ENCODE measurements at places on chromosomes 7 and 10.

DNA sequence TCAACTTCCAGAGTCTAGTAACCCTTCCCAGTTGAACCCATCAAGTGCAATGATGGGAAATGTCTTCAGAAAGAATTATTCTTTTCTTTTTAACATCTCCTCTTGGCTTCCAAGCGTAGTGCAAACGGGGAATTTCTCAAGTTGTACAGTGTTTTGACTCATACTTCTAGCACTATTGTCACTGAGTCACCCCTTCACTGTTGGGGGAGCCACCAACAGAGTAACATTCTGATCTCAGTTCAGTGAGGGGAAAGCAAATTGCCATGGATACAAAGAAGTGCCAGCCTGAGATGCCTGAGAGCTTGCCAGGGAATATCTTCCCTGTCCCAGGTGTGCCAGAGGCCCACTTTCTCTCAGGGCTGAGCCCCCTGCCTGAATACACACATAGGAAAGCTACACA lies 31.0 kb downstream of the CYP3A5 start:
- no peak for DNase-seq

DNA sequence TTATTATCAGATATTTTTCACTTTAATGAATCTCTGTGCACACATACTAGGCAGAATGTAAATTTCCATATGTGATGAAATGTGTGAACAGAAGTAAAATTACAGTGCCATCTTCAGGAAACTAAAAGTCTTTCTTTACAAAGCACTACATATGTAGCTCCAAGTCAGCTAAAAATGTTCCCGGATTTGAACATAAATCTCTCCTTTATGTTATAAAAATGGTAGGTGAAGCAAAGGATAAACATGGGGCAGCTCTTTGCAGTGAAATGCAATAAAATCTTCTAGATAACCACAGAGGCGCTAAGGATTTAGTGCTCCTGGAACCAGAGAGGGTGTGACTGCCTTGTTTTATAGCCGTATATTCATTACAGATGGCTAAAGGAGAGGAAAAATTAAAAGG lies 104.9 kb upstream of the C7orf33 start:
- DNase-seq, result no peak

GRCh38 chr10:112689327-112690072 lies 242.5 kb downstream of the VTI1A start:
- no peak for DNase-seq

- DNase-seq, result peak; percentile 8
These were observed 41.5 kb upstream of the SLC39A12 start for GRCh38 chr10:17910125-17910789.

- peak; percentile 57 for DNase-seq
These were observed 47.3 kb downstream of the LRRN3 start for GRCh38 chr7:111138193-111138569.

DNA sequence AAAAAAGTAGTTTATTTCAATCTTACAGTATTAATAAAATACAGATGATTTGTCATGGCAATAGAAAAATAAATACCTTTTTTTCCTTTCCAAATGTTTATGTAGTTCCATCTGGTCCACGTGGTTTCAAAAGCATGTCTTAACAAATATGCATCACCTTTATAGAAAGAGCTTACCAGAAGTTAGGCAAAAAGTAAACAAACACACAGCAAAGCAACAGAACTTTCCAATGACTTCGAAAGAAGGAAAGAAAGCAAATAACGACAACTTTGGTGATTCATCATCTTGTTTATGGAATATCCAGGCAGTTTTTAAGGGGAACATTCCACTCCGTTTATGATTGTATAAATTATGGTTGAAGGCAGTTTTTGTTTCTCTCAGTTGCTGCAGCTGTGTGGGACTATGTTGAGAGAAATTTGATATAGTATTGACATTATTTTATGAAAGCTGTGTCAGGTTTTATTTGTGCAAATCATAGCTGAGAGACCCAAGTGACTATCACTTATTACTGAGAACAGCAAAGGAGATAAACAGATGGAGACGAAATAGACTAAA lies 203.1 kb downstream of the CDC14C start:
- DNase-seq, result no peak

DNA sequence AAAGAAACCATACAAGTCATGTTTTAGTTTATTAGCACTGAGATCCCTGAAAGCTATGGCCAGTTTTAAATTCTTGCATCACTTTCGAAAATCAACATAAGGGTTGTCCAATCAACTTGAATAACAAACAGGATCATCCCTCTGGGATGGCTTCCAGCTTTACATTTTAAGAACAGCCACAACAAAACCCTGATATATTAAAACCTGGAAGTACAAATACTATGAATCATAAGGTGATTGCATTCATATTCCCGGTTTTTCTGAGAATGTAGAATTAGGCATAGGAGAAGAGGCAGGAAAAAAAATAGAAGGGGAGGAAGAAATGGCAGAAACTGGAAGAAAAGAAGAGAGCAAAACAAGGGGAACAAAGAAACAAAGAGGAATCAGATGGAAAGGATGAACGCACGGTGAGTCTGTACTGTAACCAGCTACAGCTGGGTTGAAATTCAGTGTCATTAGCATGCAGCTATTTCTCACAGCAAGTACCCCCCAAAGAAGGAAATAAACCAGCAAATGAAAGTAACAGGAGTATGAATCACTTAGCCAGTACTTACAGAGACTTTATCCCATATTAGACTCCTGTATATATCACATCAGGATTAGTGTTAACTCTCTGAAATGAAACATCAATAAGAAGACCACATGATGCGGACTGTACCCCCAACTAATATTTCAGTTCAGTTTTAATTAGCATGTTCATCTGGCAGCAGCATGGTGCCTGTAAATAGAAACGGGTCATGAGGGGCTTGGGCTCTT lies 301.3 kb downstream of the RNLS start:
- DNase-seq, result no peak

- no peak for DNase-seq
These were observed 70.0 kb downstream of the PRKG1 start for GRCh38 chr10:51144161-51144781.

DNA sequence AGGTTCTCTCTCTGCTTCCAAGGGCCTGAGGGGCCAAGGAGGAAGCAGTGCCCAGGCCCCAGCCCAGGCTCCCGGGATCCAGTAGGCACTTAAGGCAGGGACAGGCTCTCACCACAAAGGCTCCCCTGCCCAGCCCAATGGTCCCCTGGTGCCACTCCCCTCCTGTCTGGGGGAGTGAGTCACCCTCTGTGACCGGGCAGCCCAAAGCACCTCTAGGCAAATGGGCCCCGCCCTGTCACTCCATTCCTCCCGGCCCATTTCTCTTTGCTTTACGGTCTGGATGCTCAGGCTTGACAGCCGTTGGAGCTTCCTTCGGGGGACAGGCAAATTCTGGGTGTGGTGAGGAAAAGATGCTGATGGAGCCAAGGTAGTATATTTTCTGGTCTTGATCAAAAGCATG lies at the start of gene CALHM3:
Gene CALHM3 (minus strand): TSS at position 106 of the 400 bp plus-strand sequence. CDS start 208 bp downstream, outside the sequence.
- DNase-seq, result no peak

DNA sequence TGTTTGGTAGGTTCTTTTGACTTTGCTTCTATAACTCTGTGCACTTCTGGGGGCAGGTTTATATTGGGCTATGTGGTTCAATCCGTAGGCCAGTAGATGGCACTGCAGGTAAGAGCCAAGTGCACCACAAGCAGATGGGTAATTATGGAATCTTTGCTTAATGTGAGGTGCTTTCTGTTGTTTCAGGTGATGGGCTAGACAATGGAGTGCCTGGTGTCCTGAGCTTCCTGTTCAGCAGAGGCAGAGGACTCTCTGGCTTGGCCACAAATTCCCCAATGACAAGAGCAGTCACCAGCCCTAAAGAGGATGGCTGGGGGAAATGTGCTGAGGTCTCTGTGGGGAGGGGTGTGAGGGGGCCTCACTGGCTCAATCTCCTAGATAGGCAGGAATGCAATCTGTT lies 455.0 kb downstream of the CCSER2 start:
- no peak for DNase-seq

DNA sequence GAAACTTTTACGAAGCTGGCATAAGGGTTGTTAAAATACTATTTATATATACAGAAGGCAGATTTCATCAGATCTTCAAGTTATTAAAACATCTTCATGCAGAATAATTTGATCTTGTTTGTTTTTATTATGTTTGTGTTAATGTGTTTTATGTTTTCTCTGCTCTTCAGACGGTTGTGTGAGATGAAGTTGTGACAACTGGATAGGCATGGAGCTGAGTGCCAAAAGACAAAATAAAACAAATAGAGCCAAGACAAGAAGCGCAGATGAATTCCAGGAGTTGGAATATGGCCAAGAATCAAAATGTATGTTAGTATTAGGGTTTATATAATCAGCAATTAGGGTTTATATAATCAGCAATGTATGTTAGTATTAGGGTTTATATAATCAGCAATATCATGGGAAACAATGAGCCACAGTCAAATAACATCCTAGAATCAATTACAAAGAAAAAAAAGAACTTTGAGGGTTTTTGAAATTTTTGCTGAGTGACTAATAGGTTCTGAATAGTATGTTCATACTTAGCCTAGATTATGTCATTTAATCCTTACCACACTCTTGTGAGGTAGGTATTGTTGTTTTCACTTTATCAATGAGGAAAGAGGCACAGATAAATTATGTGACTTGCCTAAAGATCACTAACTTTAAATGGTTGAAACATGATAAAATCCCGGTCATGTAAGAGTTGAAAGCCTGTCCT lies 488.0 kb upstream of the STEAP1 start:
- no peak for DNase-seq

- no peak for DNase-seq
These were observed 522.0 kb upstream of the LRRN3 start for GRCh38 chr7:110568932-110569331.

DNA sequence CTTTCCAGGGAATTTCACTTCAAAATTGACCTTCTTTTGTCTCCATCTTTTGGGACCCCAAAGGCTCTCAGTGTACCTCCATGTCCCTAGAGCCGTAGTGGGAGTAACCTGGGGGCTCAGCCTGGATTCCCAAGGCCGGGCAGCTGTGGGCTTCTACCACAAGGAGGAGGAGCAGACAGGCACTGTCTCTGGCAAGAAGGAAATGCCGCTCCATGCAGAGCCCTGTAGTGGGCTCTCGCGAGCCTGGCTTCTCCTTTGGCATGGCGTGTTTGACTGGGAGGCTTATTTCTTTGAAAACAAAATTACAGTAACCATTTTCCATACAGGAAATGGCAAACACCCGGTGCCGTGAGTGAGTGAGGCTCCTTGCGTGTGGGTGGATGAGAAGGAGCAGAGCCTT lies 76.8 kb upstream of the FAM180A start:
- DNase-seq, result no peak

GRCh38 chr10:852386-852785 lies 79.1 kb downstream of the LARP4B start:
- no peak for DNase-seq

DNA sequence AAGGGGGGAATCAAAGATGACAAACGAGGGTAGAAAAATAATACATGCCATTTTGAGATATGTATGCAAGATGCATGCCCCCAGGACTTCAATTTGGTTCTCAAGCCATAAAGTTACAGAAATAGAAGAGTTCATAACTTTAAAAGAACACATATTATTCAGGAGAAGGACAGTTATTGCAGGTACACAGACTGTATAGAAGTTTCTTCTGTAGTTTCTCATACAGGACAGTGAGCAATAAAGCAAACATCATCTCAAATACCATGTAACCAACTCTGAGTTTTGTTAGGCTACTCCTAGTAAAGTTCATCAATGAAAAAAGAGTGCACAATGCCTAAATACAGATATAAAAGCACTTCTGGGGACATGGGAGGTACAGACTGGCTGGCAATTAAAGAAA lies 226.6 kb downstream of the RELN start:
- no peak for DNase-seq

DNA sequence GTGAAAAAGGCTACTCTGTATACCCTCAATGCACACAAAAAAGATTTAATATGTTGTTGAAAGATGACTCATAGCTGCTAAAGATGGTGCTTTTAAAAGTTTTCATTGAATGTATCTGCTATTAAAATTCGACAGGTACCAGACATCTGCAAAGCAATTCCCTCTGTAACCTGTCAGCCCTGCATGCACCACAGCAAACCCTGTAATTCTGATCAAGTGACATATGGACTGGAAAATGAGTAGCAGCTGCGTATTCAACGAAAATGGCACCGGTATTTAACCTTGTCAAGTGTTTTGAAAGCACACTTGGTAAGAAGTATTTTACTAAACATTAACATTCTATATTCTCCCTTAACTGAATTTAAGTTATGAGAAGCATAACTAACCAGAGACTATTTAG lies 58.2 kb upstream of the PTPRN2 start:
- no peak for DNase-seq

DNA sequence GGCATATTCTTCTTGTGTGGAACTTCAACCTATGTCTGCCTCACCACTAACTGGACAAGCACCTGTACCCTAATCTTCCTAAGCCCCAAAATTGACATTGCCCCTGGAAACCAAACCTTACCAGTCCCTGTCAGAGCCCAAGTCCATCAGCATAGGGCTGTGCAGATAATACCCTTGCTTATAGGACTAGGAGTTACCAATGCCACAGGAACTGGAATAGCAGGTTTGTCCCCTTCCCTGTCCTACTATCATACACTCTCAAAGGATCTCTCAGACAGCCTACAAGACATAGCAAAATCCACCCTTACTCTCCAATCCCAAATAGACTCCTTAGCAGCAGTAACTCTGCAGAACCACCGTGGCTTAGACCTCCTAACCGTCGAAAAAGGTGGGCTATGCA lies 19.8 kb downstream of the ZNF107 start:
- DNase-seq, result no peak

DNA sequence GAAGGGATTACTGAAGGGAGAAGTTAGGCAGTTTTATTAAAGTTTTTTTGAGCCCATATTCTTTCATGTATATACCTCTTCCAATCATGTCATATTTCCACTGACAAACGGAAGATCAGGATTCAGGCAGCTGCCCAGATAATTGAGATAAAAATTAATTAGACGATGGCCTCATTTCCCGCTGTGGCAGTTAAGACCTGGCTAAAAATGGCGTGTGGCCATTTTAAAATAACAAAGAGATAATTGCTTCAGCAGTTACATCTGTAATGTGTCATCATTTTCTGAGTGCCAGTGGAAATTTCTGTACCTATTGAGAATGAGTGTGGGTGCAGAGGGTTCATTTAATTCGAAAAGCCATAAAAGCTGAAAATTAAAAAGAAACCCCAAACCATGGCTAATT lies 215.1 kb downstream of the STK31 start:
- no peak for DNase-seq

DNA sequence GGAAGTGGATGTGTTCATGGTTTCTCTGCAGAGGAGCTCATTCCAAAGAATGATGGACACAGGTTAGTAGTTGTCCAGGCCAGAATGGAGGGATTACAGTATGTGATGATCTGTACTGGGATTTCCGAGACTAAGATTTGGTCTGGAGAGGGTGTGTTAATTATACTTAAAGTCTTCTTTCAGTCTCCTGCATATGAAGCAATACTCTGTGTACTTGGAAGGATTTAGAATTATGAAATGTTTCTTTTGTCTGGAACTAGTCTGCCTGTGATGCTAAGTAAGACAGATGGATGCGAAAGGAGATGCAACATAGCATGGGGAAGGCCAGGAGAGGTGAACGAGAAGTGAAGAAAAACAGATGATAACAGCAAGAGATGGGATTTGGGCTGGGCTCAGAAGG lies 305.1 kb upstream of the LYZL1 start:
- DNase-seq, result no peak

All from activated naive CD4-positive, alpha-beta T cell treated with anti-CD3 and anti-CD28 coated beads, Interleukin-2, amount 50 U/mL, for 72 hours (primary cell).